T47D (cell line): ENCODE measurements at places on chromosomes 6 and 20.

- DNase-seq = no peak
Observed at GRCh38 chr6:162825597-162825996, 97.8 kb downstream of the PACRG start.

DNA sequence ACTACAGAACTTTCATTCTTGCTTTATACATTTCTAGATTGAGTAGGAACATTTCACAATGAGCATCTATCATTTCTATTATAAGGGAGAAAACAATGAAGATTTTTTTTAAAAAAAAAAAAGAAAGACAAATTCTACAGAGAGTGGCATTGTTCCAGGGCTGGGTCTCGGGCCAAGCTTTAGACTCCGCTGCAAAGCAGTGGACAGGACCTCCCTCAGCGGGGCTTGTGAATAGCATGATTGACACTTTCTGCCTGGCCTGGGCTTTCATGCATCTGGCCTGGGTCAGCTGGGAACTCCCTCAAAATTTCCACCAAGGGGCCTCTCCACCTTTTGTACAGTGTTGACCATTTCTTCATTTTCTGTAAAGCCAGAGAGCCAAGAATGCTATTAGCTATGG lies 55.8 kb upstream of the HIVEP2 start:
- no peak for DNase-seq

DNA sequence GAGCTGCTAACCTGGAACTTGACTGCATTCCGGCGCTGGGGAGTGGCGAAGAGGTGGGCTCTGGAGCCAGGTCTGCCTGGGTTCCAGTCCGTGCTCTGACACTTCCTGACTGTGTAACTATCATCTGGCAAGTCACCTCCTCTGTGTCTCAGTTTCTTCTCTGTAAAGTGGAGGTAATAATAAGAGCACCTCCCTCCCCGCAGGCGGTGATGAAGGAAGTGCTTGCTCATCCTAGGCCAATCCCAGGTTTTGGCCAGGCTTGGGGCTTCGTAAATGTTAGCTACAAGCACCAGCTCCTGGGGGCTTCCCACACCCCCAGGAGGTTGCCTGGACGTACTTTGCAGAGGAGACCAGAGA lies 32.8 kb downstream of the SNAI1 start:
- no peak for DNase-seq

- peak; percentile 18 for DNase-seq
Observed at GRCh38 chr6:1792989-1793388, 183.3 kb downstream of the FOXC1 start.

DNA sequence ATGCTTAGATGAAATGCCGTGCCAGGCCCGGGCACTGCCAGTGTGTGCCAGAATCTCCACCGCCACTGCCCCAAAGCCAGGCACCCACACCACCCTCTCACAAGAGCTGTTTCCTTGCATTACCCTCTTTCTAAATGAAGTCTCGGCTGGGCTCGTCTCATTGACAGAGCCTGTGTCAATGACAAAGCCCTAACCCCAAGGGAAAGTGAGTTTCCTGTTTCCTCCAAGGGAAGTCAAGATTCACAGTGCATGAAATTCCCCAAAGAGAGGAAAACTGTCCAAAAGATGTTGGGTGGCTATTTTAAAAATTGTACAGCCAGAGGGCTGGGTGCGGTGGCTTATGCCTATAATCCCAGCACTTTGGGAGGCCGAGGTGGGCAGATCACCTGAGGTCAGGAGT lies 75.4 kb upstream of the AKAP12 start:
- no peak for DNase-seq

DNA sequence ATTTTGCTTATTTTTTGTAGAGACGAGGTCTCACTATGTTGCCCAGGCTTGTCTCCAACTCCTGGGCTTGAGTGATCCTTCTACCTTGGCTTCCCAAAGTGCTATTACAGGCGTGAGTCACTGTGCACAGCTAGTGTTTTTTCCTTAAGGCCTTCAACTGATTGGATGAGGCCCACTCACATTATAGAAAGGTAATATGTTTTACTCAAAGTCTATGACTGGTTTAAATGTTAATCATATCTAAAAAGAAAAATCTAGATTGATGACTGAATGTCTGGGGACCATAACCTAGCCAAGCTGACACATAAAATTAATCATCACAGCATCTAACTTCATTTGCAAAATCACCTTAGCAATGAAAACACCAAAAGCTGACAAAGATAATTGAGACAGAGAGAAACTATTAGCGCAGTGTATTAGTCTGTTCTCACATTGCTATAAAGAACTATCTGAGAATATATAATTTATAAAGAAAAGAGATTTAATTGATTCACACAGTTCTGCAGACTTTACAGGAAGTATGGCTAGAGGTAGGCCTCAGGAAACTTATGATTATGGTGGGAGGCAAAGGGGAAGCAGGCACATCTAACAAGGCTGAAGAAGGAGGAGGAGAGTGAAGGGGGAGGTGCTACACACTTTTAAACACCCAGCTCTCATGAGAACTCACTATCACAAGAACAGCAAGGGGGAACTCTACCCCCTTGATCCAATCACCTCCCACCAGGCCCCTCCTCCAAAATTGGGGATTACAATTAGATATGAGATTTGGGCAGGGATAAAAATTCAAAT lies 66.8 kb upstream of the ARHGAP18 start:
- no peak for DNase-seq

- no peak for DNase-seq
Observed at GRCh38 chr20:59342023-59342957, 41.9 kb downstream of the EDN3 start.

DNA sequence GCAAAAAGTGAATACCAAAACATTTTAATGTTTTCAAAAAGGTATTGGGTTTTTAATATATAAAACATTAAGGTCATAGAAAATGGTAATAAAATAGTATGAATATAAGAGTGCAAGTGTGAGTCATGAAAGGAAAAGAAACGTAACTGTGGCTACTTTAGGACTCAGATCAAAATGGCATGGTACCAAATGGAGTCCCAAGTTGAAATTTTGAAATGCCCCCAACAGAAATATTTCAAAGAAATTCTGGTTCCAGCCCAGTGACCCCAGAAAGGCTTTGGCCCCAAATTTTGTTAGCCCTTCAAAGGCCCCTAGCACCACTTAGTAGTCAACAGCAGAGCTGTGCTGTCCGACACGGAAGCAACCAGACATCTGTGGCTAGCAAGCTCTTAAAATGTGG lies 6.0 kb downstream of the COL12A1 start:
- DNase-seq = no peak

- DNase-seq = no peak
Observed at GRCh38 chr6:150627154-150627553, 27.5 kb downstream of the PLEKHG1 start.

GRCh38 chr6:30073489-30074235 lies 1.9 kb downstream of the RNF39 start:
- DNase-seq = no peak

DNA sequence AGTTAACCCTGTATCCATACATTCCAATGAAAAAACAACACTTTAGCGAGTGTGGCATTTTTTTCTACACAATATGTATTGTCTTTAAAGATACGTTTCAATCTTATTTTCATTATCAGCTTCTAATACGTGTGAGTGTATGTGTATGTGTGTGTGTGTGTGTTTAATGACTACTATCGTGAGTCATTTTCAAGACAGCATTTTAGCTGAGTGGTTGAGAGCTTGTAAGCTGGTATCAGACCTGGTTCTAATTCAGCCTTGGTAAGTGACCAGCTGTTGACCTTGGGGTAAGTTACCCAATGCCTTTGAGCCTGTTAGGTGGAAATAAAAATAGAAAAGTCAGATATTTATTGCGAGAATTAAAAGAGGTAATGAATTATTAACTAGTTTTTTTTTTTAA lies 320.0 kb upstream of the NT5E start:
- DNase-seq = no peak

DNA sequence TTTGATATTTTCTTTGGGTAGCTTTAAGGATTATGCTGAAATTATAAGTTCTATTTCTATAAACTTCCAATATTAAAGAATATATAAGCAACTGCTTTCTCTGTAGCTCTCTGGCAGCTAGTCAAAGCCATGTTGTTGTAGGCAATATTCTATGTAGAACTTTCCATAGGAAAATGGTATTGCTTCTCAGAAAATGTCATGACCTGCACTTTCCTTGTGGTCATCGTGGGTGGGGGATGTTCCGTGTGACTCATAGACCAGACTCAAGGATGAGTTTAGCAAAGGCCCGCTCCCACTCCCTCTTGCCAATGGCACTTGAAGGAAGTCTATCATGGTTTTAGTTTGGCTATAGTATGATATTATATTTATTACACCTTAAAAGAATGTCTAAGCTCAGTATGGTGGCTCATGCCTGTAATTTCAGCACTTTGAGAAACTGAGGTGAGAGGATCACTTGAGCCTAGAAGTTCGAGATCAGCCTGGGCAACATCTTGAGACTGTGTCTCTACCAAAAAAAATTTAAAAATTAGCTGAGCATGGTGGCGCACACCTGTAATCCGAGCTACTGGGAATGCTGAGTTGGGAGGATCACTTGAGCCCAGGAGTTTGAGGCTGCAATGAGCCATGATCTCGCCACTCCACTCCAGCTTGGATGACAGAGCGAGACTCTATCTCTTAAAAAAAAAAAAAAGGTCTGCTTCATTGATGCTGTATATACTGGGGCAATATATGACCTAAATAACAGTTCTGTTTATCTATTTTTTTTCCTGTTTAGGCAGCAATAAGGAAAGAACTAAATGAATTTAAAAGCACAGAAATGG lies 36.6 kb upstream of the LTV1 start:
- no peak for DNase-seq

DNA sequence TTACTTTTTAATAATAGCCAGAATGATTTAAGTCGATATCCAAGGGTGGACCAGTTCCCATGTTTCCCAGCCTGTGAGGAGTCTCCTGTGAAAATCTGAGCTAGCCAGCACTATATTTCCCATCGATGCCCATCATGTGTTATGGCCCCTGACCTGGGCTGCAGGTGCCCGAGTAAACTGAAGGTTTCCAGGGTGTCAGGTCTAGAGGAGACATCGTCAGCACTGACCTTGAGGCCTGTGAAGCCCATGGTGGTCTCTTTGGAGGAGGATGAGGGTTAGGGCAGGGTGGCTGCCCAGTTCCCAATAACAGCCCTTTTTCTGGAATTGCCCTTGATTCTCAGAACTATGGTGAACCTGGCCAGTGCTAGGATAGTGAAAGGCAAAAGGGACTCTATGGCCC lies 63.0 kb upstream of the TOP1 start:
- no peak for DNase-seq

DNA sequence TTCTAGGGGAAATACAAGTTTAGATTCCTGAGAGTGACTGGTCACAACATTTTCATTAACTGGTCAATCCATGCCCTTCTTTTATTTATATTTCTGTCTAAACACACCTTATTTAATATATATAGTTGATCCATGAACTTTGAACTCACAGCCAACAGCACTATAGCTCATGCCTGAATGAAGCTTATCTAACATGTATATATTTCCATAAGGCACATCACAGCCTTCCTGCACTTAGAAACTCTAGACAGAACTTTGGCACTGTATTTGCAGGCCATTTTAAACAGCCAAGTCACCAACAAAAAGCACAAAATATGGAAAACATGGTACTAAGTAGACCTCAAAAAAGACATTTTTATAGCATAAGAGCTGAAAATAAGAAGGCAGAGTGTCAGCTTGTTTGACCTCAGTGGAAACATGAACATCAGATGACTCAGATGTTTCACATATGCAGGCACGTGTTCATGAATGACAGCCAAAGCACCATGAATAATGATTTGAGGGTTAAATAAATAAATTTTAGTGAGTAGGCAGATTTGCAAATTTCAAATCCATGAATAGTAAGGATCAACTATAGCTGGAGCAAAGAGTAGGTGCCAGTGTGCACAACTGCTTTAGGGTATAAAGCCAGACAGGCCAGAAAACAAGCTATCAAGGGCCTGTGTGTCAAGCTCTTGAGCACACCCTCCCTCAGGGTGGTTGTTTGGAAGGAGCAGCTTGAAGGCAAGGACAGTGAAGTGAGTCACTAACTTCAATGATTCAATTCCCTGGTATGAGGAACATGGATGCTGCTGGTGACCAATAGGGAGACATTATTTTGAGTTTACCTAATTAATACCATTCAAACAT lies 88.9 kb upstream of the NT5E start:
- no peak for DNase-seq
